ENCODE measurements at places on chromosomes 12 and 14.

DNA sequence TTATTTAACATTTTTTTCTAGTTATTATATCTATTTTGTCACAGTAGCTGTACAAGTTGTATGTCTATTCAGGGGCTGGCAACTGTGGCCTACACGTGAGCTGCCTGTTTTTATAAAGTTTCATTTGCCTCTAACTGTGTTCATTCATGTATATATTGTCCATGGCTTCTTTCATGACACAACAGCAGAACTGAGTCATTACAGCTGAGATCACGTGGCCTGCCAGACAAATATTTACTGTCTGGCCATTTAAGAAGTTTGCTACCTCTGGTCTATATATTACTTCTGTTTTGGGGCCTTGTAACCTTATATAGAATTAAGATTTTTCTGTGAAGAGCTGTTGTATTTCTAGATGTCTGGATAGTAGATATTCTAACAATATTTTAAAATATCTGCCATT lies 37.9 kb downstream of the KIAA0586 start:
- no peak for DNase-seq

DNA sequence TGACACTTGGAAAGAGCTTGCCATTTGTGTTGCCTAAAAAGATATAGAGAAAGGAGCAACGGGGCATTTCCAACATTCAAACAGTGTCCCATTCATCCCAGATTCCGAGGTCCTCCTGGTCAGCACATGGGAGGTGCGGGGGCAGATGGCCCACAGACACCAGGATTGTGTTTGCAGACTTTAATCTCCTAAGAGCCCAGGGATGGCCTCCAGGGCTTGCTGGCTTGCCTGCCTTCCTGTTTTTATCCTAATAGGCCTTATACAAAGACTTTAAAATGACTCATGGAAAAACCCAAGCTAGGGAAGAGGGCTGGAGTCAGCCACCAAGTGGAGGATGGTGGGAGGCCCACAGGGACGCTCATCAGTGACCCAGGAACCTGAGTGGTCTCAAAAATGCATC lies 21.5 kb upstream of the FAM181A start:
- DNase-seq, result no peak

- DNase-seq, result no peak
These were observed 23.2 kb upstream of the KIF26A start for GRCh38 chr14:104115131-104115600.

DNA sequence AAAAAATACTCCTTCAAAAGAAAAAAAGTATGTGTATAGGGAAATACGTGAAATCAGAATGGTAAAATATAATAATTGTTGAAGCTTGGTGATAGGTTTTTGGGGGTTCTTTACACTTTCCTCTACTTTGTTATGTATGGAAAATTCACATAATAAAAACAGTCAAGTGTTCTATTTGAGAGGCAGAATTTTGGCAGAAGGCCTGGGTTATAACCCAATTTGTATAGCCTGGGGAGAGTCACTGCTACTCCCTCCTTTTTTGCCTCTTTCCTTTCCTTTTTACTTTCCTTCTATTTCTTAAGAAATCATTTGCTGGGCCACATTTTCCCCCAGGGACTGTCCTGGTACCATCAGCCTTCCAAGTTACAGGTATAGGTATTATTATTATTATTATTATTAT lies 105.7 kb downstream of the CRADD start:
- DNase-seq, result no peak

DNA sequence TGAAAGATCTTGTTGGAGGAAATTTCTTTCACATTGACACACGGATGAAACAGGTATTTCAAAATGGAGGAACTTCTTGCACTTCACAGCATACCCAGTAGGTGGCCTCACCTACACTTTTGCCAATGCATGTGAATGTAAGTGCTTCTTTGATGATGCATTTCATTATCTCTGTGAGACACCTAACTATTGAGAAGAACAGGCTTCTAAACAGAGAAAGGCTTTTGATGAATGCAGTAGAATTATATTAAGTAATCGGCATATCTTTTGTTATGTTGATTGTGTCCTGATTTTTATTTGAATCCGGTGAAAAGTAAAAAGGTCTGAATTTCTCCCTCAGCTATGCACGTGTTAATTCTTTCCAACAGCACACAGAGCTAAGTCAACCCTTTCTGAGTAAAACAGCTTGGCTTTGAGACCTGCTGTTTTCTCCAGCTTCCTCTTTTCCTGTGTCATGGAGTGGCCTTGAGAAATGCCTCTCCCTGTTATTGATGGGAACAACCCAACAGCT lies 399.0 kb downstream of the NAV3 start:
- DNase-seq, result no peak

GRCh38 chr14:64409126-64409920 lies 21.2 kb downstream of the MTHFD1 start:
- DNase-seq, result no peak

- DNase-seq, result no peak
These were observed 12.7 kb upstream of the BMP4 start for GRCh38 chr14:53969326-53969725.

GRCh38 chr12:94570161-94570560 lies 80.2 kb downstream of the TMCC3 start:
- no peak for DNase-seq

DNA sequence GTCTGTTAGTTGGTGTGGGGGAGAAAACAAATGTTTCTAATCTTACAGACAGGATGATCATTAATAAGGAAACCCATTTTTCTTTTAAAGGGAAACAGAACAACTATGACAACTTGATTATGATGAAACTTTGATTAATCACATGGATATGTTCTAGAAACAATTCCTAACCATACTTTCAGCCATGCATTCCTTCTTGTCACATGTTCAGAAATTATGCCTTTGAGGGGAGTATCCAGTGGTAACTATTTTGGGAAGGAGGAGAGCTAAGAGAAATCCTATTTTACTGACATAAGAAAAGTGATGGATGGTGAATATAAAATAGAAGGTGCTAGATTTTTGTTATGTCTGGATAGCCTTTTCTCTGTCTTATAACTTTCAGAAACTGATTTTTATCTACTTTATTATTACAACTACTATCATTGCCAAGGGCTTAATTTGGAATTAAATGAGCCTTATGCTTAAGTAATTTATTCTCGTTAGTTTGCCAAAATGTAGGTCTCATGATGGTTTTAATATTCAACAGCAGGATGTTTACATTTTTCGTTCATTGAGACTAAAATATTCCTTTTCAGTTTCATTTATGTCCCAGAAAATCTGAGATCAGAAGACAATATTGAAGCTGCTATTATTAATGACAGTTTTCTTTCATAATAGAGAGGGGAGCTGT lies 200.1 kb downstream of the TMTC2 start:
- no peak for DNase-seq

GRCh38 chr12:2832550-2833127 lies 2.2 kb downstream of the NRIP2 start:
- no peak for DNase-seq

DNA sequence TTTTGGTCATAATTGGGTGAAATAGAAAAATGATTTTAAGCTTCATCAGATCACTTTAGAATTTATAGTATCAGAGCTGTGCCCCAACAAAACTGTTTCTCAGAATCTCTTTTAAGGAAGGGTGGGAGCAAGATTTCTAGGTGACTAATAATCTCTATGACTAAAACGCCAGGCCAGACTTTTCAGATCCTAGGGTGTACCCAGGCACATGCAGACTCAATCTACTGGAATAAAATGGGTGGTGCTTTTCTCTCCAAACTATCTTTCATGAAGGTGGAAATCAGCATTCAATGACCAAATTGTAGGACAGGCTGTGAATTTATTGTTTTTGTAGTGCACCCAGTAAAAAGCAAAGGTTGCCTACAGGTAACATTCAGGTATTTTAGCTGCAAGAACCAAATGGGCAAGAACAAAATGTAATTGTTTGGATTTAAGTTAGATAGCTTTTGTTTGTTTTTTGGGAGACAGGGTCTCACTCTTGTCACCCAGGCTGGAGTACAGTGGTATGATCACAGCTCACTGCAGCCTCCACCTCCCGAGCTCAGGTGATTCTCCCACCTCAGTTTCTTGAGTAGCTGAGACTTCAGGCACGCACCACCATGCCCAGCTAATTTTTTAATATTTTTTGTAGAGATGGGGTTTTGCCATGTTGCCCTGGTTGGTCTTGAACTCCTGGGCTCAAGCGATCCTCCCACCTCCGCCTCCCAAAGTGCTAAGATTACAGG lies 49.5 kb downstream of the PPP2R5C start:
- no peak for DNase-seq

DNA sequence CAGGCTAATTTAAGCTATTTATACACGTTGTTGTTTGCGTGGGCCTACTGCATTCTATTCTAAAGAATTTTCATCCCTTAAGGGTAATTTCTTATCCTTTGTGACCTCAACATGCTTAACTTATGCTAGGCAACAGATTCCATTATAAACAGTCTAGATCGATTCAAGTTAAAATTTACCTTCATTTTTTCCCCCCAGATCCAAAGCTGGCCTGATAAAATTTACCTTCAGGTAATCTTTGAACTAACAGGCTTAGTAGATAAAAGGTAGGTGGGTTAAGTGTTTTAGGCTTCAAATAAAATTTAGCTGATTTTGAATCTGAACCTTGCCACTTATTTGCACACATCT lies 389 bp upstream of the CCNB1IP1 start:
- DNase-seq, result no peak

DNA sequence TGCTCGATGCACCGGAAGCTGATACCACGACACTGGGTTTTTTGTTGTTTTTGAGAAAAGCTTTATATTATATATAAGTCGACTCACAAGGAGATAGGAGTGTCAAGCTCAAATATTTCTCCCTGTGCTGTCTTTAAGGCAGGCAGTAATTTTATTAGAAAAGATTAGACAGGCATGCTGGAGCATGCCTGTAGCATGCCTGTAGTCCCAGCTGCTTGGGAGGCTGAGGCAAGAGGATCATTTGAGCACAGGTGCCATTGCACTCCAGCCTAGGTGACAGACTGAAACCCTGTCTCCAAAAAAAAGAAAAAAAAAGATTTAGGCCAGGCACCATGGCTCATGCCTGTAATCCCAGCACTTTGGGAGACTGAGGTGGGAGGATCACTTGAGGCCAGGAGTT lies 51.8 kb downstream of the GNS start:
- no peak for DNase-seq

GRCh38 chr12:121181181-121181580 lies 28.7 kb upstream of the P2RX4 start:
- DNase-seq, result no peak

GRCh38 chr14:31677630-31678029 lies 116.4 kb downstream of the NUBPL start:
- DNase-seq, result no peak

- DNase-seq, result no peak
These were observed 752 bp downstream of the PRICKLE1 start for GRCh38 chr12:42588524-42589464.

DNA sequence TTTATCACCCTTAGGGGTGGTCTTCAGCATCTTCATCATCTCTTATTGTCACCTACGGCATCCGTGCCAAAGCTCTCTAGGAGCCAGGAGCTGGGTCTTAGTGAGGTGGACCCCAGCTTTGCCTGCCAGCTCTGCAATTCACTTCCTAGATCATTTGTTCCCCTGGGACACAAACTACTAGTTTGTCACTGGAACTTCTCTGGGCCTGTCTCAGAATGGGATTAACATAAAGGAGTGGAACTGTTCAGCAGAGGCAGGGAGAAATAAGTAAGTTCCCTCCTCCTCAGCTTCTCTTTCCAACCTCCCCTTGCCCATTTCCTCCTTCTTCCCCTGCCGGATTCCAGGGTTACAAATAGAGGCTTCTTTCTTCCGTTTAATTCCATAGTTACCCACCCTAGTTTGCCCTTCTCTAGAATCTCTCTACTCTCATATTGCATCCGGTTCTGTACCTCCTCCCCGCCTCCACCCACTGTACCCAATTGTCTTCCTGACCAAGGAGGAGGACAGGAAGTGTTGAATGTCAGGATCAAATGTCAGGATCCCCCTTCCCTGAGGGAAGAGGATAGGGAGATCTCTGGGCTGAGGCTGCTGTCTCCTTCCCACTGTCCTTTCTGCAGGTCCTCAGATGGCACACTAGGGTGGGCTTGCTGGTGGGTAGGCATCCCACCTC lies 25.0 kb downstream of the LARP4 start:
- DNase-seq, result no peak

DNA sequence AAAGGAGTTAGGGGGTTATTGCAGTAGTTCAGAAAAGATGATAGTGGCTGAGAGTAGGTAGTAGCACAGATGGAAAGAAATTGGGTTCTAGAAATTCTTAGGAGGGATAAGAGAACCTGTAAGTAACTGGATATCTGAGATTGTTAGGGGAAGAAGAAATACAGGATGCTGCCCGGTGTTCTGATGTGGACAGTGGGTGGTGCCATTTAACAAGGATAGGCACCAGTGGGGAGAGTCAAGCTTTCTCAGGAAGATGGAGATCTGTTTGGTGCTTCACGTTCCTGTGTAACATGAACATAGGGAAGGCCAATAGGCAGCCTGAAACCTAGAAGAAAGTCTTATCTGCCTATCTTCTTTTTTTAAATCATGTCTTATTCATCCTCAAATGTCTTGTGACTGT lies 245.9 kb downstream of the NPAS3 start:
- no peak for DNase-seq

DNA sequence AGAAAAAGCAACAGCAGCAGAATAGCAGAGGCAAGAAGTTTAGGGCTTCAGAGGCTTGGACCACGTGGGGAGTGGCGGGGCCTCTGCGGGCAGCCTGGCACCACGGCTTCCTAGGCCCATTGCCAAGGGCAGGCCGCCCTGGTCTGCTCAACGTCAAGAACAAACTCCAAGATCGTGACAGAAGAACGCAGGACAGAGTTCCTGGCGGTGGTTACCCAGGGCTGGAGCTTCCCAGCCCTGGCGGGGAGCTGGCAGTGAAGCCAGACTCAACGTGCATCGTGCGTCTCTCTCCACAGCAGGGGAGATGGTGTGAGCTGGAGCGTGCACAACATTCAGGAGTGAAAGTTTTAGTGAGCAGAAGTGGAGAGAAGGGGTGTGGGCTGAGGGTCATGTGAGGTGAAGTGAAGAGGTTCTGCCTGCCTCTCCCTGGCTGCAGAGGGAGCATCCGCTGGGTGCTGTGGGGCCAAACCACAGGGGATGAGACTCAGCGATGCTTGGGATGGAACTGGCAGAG lies 13.9 kb upstream of the CACNA2D4 start:
- DNase-seq, result no peak

DNA sequence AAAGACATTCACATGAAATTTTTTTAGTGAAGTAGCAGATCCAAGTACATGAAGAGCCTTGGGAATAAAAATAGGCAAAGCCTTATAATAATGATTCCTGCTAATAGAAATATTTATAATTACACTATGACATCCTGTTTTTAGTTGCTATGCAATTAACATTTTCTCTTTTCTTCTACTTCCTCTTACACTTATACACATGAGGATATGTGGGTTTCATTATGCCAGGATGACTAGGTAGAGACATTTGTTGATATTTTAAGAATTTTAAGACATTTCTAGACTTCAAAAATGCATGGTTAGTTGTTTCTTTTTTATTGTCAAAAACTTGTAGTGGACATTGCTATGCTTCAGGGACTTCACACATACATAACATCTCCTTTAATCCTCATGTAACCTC lies 326.8 kb downstream of the SYT1 start:
- DNase-seq, result no peak

Data from stimulated activated CD8-positive, alpha-beta memory T cell treated with anti-CD3 and anti-CD28 coated beads, Interleukin-4, amount 100 ng/mL, for 4 hours (primary cell).